Germinal center (tissue), 1 donor: ENCODE measurements at places on chromosomes 5 and 9.

- DNase-seq = no peak
These were observed 31.6 kb upstream of the F2RL1 start for GRCh38 chr5:76787237-76787636.

- DNase-seq = no peak
These were observed 15.3 kb downstream of the NR2F1 start for GRCh38 chr5:93598091-93599000.

GRCh38 chr9:17810728-17811571 is 232.1 kb downstream of the SH3GL2 start:
- peak; percentile 17 for DNase-seq

DNA sequence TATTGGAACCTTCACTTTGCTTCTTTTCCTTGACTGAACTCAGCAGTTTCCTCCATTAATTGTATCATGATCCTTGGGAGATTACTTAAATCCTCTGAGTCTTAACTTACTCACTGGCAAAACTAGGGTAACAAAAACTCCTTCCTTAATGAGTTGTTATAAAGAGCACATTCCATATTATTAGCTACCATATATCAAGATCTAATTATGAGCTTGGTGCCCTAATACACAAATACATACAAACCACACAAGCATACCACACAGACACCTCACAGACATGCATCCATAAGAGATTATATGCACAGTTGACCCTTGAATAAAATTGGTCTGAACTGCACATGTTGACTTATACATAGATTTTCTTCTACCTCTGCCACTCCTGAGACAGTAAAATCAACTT is 2.5 kb upstream of the SPINK7 start:
- no peak for DNase-seq

GRCh38 chr9:121474231-121474947 is 25.3 kb downstream of the GGTA1 start:
- no peak for DNase-seq

DNA sequence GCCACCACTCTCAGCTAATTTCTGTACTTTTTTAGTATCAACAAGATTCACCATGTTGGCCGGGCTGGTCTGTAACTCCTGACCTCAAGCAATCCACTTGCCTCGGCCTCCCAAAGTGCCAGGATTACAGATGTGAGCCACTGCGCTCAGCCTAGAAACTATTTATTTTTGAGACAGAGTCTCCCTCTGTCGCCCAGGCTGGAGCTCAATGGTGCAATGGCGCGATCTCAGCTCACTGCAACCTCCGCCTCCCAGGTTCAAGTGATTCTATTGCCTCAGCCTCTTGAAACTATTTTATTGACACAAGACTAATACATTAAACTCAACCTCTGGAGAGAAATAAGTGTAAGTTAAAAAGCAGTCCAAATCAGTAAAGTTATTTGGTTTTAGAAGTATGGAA is 34.0 kb downstream of the IL6ST start:
- DNase-seq = no peak

GRCh38 chr5:3954199-3954598 is 358.6 kb downstream of the IRX1 start:
- no peak for DNase-seq

DNA sequence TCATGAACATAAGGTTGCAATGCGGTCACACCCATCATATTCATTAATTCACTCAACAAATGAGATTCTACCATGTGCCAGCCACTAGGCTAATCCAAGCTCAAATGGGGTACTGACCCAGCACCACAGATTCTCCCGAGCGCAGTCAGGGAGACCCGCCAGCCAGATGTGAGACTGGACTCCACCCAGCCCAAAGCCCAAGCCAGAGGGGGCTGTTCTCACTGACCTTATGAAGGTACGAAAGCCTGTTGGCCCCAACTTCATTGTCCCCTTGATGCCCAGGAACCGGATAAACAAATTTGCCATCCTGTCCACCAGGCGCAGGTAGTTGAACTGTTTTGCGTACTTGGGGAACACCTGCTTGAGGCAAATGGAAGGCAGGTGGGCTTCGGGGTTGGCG is 218.8 kb downstream of the DAB2IP start:
- DNase-seq = no peak

GRCh38 chr9:89759572-89759971 is 154.8 kb downstream of the GADD45G start:
- DNase-seq = no peak

GRCh38 chr9:75488719-75489110 is 400.4 kb downstream of the OSTF1 start:
- no peak for DNase-seq

DNA sequence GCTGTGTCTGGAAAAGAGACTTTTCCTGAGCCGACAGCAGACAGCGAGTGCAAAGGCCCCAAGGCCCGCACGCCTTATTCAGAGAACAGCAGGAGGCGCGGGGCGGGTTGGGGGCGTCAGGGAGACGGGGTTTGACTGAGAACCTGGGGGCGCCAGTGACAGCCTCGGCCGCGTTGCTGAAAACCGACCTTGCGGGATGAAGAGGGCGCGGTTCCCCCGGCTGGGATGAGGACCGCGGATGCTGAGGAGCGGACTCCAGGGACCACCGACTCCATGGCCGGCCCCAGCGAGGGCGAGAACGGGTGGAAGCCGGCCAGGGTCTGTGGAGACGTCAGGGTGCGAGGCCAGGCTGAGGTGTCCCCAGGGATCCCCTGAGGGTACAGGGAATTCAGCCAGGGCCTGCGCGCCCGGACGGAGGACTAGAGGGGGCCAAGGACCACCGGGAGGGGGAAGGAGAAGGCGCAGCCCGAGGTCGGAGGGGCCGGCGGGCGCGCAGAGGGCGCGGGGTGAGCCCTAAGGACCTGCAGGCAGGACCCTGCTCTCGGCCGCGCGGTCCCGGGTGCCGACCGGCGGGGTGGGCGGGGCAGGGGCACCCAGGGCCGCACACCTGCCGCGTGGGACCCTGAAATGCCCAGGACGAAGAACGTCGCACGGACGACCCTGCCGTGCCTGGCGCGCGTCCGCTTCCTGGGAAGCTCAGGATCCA is 837 bp upstream of the AHRR start:
- DNase-seq = no peak

DNA sequence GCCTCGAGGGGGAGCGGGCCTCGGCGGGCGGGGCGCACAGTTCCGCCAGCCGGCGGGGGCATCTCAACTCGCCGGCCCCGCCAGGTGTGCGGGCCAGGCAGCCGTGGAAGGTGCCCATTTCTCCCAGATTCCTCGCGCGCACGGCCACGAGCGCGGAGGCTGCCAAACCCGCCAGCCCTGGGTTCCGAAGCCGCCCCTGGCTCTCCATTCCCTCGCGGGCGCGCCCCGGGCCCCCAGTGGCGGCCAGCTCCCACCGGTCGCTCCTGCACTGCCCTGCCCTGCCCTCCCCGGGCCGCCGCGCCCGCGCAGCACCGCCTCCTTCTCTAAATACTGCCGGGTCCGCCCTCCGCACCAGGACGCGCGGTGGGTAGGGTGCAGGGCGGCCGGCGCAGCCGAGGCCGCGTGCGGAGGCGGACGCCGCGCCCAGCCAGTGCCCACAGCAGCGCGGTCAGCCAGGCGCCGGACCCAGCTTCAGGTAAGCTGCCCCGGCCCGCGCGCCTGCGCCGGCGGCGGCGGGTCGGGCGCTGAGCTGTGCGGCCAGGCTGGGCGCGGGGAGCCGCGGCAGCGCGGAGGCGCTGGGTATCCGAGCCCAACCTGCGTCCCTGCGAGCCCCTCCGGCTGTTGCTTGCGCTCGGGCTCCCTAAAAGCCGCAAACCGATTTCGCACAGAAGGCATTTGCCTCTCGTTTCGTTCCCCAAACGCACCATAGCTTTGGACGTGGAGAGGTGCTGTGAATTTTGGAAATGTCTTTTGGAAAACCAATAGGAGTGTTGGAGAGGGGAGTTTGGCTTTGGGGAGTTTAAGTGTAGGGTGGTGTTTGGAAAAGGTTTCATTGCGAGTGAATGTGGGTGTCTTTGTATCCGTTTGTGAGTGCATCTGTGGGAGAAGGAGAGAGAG is at the start of gene TMEM171:
TSS of gene TMEM171 (plus strand) at position 354 of the 897 bp plus-strand sequence. CDS start 2,799 bp downstream, outside the sequence.
- DNase-seq = no peak

- no peak for DNase-seq
These were observed 308.7 kb upstream of the BRINP1 start for GRCh38 chr9:119677811-119678505.

GRCh38 chr9:13263511-13263910 is 16.0 kb downstream of the MPDZ start:
- DNase-seq = no peak

GRCh38 chr9:128550770-128551656 is 1.4 kb upstream of the SPTAN1 start:
- DNase-seq = no peak

DNA sequence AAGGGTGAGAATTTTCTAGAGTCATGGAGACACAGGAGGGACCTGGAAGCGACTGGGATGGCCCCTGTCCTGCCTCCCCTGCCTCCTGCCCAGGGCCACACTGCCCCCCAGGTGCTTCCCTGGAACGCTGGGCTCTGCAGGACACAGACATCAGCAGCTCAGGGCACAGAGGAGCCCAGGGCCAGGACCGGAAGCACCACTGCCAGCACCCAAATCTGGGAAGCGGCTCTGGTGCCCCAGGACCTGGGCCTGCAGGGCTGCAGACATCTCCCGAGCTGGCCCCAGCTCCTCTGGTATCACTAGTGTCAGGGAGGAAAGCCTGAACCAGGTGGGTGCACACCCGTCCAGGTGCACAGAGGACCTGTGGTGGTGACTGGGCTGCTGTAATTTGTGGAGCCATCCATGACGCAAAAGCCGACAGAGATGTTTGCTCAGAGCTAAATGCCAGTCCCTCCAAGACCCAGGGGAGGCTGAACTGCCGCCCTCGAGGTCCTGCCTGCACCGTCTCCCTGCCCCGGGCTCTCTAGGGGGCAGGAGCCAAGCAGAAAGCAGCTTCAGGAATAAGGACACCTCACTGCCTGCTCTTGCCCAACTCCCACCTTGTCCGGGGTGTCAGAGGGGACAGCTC is 46.0 kb upstream of the SIMC1 start:
- DNase-seq = no peak

GRCh38 chr9:123590499-123590898 is 234.5 kb downstream of the CRB2 start:
- DNase-seq = no peak

DNA sequence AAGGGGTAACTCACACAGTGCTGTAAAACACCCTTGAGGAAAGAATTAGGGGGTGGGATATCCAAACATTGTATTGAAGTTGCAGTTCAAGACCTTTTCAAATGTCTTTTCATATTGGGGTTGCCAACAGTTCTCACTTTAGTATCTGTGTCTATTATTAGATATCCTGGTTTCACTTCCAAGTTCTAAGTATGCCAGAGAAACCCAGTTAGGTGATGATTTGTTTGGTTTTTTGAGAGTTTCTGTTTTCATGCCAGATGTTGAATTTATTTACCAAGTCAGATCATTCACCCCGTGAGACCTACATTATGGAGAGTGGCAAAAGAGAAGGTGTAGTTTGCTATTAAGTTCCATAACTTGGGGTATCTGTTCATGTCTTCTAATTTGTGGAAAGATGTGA is 64.5 kb downstream of the C9orf152 start:
- DNase-seq = peak; percentile 72

- no peak for DNase-seq
These were observed 21.1 kb downstream of the FBN2 start for GRCh38 chr5:128516978-128517377.

GRCh38 chr5:53333160-53333559 is 147.3 kb upstream of the FST start:
- DNase-seq = no peak

DNA sequence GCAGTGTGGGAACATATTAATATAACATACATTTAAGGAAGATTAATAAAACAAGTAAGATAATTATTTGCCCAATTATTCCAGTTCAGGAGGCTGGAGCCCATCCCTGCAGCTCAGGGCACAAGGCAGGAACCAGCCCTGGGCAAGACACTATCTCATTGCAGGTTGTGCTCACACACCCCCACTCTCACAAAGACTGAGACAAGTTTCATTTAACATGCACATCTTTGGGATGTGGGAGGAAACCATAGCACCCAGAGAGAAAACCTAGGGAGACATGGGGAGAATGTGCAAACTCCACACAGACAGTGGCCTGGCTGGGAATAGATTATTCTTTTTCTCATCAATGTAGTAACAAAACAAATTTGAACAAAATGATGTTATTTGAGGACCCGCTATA is 279.1 kb downstream of the MCTP1 start:
- no peak for DNase-seq

DNA sequence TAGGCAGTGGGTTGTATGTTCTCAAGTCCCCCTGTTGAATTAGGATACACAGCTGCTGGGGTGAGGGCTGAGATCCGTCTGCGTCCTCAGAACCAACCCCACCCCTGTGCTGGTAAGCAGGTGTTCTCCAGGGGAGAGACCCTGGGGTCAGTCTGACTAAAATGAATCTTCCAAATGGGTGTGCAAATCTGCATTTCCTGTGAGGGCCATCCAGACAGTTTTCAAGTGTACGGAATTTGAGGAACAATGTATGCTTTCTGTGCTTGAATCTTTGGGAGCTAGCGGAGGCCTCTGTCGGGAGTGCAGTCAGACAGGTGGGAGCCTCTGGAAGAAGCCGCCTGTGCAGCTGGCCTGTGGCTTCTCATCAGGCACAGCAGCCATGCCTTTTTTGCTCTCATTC is 122.9 kb downstream of the MACROH2A1 start:
- no peak for DNase-seq

DNA sequence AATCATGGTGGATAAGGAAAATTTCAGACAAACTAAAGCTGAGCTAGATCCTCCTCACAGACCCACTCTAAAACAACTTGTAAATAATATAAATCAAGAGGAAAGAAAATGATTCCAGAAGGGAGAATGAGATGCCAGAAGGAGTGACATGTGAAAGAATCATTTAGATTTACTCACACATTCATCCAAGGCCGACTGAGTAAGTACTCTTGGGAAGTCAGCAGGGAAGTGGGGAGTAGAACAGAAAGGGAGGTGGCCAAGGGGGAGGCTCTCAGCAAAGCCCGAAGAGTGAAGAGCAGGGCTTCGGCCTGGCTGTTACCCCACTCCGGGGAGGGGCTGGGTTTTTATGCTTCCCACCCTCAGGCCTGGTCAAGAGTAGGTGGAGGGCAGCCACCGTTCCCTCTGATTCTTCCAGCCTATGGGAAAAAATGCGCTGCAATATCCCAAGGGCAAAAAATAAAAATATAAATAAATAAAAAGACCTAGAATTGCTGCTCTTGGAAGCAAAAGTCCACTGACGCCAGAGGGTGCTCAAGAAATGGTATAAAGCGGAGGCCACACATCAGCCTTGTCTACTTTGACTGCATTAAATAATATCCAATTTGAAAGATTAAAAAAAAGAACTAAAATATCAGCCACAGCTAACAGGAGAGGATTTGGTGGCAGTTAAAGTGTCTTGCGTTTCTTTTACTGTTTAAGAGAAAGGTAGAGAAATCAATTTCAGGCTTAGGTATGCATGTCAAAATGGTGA is 110.2 kb upstream of the COL5A1 start:
- DNase-seq = no peak
